ENCODE measurements at places on chromosomes 1 and 21. TPM values are rescaled to one million over a fixed set of nuclear protein-coding genes. Genes with fewer than 3 reads are reported as not detected.

The TRIM67 gene
- not detected for total RNA-seq

The C1orf56 gene
- total RNA-seq: 2.8 TPM

The SLC9C2 gene
- total RNA-seq: not detected

The FAM177B gene
- total RNA-seq: 1.1 TPM

The NBPF10 gene
- 2.0 TPM for total RNA-seq

The C1orf116 gene
- not detected for total RNA-seq

The RNPC3 gene
- total RNA-seq: 23.7 TPM

The DCST1 gene
- not detected for total RNA-seq

The KCNH1 gene
- total RNA-seq: not detected

The PLEKHA6 gene
- total RNA-seq: 2.9 TPM

The CFHR2 gene
- total RNA-seq: not detected

The STUM gene
- total RNA-seq: 2.8 TPM
